Fibroblast of skin of right biceps (primary cell): ENCODE measurements at places on chromosomes 7 and 10.

GRCh38 chr7:155694851-155695250 is 50.4 kb downstream of the RBM33 start:
- DNase-seq = peak; percentile 33

DNA sequence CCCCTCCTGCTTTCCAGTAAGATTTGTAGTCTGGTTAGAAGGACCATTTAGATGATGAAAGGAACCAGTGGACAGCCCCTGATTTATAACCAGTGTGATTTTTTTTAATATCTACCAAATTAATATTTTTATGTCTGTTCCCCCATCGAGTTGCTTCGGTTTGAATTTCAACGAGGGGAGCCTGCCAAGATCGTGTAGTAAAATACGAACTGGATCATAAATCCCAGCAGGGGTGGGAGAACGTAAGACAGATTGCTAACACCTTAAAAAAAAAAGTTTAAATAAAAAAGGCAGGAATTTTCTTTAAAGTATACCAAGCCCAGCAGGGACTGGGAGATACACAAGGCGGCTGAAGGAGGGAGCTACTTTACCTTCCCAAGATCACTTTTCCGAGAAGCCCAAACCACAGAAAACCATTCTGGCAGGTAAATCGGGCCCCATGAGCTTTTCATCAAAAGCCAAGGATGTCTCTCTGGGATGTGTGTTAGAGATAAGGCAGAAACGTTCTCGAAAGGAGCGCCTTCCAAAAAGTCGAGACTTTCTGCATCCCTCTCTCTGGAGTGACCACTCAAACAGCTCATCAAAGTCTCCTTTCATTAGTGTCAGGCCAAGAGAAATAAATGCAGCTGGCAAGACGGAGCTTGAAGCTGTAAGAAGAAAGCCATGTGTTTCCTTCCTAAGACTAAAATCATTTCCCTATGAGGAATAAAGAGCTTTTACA is 270.5 kb upstream of the NFE2L3 start:
- DNase-seq = no peak

DNA sequence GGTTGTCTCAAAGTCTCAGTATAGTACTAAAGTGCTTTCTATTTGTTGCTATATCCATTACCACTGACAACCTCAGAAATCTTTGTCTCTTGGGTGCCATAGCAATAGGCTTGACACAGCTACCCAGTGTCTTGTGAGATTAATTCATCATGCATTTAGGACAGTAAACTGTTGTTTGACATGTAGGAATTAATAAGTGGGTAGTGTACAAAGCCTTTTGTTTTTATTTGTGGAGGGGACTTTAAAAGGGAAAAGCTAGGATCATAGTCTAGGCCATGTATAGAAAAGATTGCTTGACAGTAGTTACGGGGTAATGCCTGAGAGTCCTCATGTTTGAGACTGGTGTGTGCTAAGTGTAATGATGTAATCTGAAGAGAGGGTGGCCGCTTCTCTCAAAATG is 102.6 kb upstream of the AGR3 start:
- no peak for DNase-seq

GRCh38 chr7:14836571-14837189 is 65.9 kb downstream of the DGKB start:
- peak; percentile 81 for DNase-seq

DNA sequence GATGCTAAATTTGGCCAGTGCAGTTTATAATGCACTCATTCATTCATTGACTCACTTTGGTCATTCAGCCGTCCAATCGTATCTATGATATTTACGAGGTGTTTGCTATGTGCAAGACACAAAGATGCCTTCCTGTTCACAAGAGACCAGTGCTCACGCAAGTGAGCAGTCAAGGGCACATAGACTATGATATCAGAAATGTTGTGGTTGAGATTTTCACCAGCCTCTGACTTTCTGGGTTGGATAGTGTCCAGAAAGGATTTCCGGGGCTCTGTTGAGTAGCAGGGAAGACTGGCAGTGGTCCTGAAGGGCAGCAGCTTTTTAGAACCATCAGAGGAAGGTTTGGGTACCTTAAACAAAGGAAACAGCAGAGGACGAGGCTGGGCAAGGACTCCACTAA is 191.8 kb downstream of the GALNT17 start:
- no peak for DNase-seq

DNA sequence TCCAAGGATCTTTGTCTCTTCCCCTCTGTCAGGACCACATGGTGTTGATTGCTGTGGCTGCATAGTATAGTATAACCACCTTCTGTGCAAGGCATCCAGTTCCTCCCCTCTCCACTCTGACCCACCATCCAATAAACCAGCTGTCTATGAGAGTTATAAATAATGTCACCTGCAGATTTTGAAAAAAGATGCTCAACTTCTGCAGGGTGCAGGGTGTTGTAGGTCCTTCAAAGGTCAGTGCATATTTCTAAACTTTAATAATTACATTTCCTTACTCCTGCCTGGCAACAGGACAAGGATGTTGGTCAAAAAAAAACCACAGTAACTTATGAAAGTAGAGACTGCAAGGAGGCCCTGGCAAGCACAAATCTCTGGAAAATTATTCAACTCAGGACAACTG is 166.2 kb downstream of the PKD1L1 start:
- DNase-seq = peak; percentile 81

DNA sequence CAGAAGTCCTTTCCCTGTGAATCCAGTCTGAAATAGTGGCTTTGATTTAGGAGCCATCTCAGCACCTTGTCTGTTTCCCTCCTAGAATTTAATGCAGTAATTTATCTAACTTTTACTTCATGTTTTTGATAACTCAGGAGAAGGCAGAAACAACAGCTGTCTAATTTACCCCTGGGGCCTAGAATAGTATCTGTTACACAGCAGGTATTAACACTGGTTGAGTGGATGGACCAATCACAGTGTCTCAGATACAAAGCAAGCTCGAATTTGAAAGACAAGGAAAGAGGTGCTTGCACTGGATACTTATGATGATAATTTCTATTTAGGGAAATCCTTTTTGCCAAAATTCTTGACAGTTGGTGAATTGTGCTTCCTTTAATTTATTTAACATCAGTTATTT is 23.4 kb downstream of the CHRM2 start:
- no peak for DNase-seq
